ENCODE measurements at places on chromosomes 16 and 17. TPM values are rescaled to one million over a fixed set of nuclear protein-coding genes. Genes with fewer than 3 reads are reported as not detected.

Gene NPIPA2
- total RNA-seq, result 1.00 TPM

Gene SOST
- not detected for total RNA-seq

Gene CCL13
- not detected for total RNA-seq

Gene CTRB2
- total RNA-seq, result not detected

Gene CX3CL1
- total RNA-seq, result not detected

Gene SBK1
- total RNA-seq, result not detected
